ENCODE measurements at places on chromosomes 16 and 17.

GRCh38 chr17:65598746-65599145 lies 37.3 kb upstream of the AXIN2 start:
- no peak for DNase-seq

- no peak for DNase-seq
These were observed 373.9 kb upstream of the CA10 start for GRCh38 chr17:52532373-52532772.

- DNase-seq, result no peak
These were observed 8.8 kb upstream of the ITGB4 start for GRCh38 chr17:75712446-75712845.

DNA sequence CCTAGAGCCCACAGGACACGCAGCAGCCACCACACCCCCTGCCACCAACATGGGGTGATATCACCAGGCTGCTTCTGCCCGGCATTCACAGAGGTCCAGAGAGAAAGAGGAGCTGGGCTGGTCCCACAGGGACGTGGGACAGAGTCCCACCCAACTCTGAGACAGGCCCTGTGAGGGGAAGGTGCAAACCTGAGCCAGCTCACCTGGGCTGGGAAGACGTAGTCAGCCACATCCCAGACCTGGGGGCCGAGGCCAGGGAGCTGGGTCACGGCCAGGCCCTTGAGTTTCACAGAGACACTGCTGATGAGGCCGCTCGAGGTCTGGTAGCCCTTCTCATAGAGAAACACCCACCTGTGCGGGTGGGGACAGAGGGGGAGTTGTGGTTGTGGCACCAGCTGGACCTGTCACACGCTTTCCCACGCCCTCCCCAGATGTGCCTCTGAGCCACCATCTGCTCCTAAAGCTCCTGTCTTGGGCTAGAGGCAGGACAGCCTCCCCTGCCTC lies 11.2 kb downstream of the P2RX1 start:
- DNase-seq, result no peak

DNA sequence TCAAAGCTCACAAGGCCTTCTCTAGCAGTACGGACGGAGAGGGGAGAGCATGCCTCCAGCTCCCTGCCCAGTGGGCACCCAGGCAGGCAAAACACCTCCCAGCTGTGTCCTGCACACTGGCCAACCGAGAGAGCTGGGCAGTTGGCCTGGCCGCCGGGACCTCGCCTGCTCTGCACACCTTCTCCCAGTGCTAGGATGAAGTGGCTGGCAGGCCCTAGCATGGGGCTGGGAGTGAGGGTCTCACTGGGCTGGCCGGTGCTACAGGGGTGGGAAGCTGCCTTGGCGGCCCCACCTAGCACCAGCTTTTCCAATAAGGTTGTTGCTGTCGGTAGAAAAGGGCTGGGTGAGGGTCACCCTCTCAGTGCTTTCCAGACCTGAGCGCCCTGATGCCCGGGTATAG lies 60.2 kb downstream of the SDK2 start:
- DNase-seq, result no peak

- no peak for DNase-seq
These were observed 257.3 kb downstream of the CA10 start for GRCh38 chr17:51901242-51901641.

DNA sequence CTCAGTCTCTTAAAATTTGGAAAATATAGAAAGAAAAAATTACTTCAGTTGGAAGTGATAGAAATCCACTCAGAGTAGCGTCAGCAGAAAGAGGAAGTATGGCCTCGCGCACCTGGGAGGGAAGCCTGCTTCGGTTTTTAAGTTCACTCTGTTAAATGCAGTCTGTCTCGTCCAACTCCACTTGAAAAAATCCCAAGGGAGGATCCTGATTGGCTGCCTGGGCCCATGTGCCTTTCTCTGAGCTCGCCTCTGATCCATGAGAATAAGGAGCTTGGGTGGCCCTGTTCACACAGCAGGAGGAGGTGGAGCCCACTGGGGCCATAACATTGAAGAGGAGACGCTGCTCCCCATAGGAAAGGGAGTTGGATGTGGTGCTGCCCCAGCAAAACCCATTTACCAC lies 40.7 kb downstream of the DNAJA2 start:
- peak; percentile 27 for DNase-seq

- no peak for DNase-seq
These were observed 22.4 kb downstream of the PLD6 start for GRCh38 chr17:17183744-17184143.

- peak; percentile 44 for DNase-seq
These were observed 12.3 kb downstream of the SMIM5 start for GRCh38 chr17:75645501-75645888.

GRCh38 chr17:4942760-4943508 lies 2.9 kb downstream of the RNF167 start:
- no peak for DNase-seq

DNA sequence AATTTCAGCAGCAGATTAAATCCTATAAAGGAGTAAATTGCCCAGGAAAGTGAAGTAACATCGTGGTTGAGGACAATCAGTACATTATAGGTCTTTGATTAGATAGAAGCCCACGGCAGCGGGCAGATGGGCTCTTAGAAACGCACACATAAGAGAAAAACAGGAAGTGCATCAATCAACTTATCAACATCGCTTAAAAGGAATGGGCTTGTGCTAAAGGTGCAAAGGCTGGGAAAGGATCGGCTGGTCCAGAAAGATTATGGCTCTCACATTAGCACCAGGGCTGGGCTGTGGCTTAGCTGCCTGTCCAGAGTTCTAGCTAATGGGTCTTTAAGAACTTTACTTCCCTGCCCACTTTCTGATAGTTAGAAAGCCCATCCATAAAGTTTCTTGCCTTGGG lies 292.0 kb upstream of the TNRC6C start:
- no peak for DNase-seq

DNA sequence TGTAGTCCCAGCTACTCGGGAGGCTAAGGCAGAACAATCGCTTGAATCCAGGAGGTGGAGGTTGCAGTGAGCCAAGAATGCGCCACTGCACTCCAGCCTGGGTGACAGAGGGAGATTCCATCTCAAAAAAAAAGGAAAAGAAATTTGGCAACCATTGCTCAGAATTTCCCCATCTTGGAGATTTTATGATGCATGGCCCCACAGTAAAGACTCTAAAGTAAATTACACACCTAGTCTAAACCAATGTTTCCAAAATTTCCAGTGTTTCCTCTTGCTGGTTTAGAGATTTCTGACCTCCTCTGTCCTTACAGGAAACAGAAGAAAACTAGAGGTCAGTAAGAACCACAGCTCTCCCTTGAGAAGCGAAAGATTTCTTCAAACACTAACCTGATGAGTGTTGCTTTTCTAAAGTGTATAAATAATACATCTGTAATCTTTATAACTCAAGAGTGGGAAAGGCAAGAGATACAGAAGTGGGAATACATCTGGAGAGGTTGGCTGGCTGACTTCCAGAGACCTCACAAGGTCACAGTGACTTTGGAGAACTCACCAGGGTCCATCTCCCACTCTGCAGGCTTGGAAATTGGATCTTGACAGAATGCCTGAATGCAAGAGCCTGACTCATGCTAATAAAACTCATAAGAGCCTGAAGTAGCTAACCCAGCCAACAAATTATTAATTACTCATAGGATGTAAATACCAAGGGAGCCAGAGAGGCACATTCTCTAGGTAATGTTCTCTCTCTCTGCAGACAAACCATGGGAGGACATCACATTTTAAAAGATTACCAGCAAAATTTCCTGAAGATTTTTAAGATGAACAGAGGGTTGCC lies 8.8 kb downstream of the ADAT1 start:
- DNase-seq, result peak; percentile 32

GRCh38 chr16:50137268-50137667 lies 15.8 kb upstream of the TENT4B start:
- DNase-seq, result no peak

DNA sequence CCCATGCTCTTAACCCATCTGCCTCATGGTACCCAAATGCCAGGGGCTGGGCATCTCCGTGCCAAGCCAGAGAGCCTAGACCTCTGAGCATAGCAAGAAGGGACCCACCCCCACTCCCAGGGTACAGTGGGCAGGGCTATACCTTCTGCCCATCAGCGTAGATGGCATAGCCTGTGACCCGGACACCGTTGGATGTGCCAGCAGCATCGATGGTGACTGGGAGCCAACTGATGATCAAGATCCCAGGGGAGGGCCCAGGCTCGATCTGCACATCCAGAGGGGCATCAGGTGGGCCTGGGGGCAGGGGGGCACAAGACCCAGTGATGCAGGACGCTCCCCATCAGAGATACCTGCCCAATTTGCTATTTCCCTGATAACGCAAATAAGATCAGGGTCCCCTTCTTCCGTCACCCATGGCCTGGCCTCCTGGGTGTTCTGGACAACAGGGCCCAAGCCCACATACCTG lies 17.1 kb downstream of the TSPOAP1 start:
- DNase-seq, result no peak

DNA sequence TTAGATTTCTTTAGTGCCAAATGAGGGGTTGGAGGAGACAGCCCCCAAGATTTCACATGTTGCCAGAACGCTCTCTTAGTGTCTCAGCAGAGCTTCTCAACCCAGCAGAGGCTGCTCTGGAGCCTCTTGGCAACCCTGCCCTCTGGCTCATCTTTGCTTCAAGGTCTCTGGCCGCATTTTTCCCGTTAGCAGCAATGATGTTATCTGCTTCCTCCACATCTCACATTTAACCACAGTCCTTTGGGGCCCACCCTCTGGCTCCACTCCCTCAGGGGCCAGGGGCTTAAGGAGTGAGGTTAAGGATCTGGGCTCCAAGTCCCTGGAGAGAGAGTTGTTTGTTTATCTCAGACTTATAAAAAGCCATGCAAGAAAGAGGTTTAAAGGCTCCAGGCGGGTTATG lies 3.3 kb upstream of the XYLT1 start:
- no peak for DNase-seq

DNA sequence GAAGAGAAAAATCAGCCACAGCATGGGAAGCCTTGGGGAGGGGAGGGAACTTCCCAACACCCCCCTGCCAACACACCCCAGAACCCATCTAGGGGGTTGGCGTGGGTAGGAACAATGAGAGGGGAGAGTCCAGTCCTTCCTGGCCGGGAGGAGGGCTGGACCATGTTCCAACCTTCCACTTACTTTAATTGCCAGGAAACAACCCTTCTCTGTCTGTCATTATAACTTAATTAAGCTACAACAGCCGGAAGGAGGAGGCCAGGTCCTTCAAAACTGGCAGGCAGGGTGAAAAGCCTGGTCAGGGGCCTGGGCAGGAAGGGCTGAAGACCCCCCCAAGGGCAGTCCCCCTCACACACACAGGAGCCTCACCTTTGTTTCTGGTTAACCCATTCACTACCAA lies 447.0 kb downstream of the SOX9 start:
- DNase-seq, result no peak

- DNase-seq, result no peak
These were observed 12.8 kb downstream of the SLC7A6OS start for GRCh38 chr16:68297908-68298307.

GRCh38 chr16:87166934-87167333 lies 150.3 kb downstream of the C16orf95 start:
- no peak for DNase-seq

- DNase-seq, result no peak
These were observed 4.3 kb downstream of the ALDOA start for GRCh38 chr16:30069611-30070462.

GRCh38 chr16:561957-562938 lies 2.1 kb downstream of the PRR35 start:
- DNase-seq, result no peak

- no peak for DNase-seq
These were observed 2.4 kb downstream of the CRLF3 start for GRCh38 chr17:30821871-30822723.

DNA sequence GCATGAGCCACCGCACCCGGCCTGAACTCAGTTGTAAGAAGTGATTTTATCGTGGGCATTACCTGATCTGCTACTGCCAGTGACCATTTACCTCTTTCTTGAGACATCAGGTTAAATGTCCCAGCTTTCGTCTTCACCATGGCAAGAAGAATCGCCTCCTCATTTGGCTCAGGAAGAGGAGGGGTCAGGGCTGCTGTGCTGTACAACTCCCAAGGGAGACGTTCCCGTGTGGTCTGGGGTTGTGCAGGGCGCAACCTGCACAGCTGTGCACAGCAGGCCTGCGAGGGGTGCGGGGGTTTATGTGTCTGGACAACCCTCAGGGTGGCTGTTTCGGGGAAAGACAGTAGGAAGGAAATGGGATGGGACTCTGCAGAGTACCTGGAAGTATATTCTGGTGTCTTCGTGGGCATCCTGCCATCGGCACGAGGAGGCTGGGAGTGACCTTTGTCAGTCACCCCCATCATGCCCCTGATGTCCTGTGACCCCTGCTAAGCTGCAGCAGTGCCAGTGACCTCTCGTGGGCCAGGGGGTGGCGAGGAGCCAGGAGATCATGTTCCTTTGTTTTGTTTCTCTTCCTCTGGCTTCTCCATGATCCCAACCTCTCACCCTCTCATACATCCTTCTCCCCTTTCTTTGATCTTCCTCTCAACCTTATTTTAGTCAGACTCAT lies 27.3 kb downstream of the CIBAR2 start:
- no peak for DNase-seq

DNA sequence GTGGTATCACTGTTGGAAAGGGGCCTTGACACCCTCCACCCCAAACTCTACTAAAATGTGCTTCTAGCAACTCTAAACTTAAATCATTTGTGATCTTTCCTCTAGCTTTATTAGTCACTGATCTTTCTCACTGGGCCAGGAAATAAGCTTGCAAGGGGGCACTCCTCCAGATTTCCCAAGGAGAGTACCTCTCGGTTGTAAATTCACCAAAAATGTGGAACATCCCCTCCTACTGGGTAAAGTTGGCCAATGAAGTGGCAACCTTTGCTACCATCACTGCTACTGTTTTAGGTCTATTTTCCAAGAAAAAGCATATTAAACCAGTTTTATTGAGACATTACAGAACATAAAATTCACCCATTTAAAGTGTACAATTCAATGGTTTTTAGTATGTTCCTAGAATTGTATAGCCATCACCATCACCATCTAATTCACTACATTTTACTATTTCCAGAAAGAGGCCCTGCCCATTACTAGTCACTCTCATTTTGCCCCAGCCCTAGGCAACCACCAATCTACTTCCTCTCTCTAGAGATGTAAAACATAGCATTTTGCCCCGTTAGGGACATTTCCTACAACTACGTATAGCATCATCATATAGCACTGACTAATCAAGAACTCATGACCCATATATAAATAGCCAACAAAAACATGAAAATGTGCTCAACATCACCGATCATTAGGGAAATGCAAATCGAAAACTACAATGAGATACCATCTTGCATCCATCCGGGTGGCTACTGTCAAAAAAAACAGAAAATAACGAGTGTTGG lies 44.6 kb upstream of the ADCY9 start:
- no peak for DNase-seq

GRCh38 chr17:75596320-75597087 lies 8.9 kb downstream of the MYO15B start:
- DNase-seq, result no peak
